ENCODE measurements at places on chromosomes 16 and 17. TPM values are rescaled to one million over a fixed set of nuclear protein-coding genes. Genes with fewer than 3 reads are reported as not detected.

Gene SECTM1
- total RNA-seq, result 45.0 TPM

Gene DNAI2
- total RNA-seq, result not detected

Gene BTBD17
- not detected for total RNA-seq

Gene MYL4
- not detected for total RNA-seq

Gene GNAO1
- 0.34 TPM for total RNA-seq

Gene NPIPA5
- total RNA-seq, result 11.1 TPM

Gene GPR179
- total RNA-seq, result not detected

Gene ARMC5
- total RNA-seq, result 10.0 TPM

Gene MEOX1
- not detected for total RNA-seq

Gene VWA3A
- total RNA-seq, result not detected
